ENCODE measurements at places on chromosomes 7 and 10.
A peak's percentile ranks its signal among the peaks of the same experiment; 100 is the strongest.

- DNase-seq, result no peak
Observed at GRCh38 chr10:48288661-48289060, 14.2 kb upstream of the FRMPD2 start.

DNA sequence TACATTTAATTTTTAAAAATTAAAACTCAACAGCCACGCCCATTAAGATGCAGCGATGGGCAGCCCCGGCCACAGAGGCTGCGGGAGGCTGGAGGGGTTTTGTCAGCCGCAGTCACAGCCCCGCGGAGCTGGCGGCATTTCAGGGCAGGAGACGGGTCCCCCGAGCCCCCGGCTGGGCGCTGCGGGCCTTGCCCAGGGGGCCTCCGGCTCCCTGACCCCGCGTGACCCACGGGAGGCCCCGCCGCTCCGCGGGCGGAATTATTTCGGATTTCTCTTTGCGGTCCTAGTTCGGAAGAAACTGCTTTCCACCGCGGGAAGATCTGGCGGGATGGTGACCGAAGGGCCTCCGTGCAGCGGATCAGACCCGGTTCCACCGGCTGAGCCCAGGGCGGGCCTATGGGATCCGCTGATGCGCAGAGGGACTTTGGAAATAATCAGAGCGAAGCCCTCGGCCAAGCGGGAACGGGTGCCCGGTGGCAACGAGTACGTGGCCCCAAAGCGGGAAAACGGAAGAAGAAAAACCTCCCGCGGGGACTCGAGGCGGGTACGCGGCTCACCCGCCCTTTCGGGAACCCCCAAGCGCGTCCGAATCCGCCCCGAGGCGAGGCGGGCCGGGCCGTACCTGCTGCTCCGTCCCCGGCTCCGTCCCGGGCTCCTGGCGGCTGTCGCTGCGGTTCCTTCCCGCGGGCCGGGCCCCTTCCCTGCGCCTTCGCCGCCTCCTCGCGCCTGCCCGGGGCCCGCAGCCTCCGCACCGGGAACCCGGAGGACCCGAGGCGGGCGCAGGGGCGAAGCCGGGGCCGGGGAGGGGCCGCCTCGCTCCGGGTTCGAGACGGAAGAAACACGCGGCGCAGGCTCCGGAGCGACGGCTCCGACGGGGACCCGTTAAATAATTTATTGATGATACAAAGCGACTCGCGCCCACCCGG is 1.7 kb downstream of the NKX6-2 start:
- DNase-seq, result no peak

DNA sequence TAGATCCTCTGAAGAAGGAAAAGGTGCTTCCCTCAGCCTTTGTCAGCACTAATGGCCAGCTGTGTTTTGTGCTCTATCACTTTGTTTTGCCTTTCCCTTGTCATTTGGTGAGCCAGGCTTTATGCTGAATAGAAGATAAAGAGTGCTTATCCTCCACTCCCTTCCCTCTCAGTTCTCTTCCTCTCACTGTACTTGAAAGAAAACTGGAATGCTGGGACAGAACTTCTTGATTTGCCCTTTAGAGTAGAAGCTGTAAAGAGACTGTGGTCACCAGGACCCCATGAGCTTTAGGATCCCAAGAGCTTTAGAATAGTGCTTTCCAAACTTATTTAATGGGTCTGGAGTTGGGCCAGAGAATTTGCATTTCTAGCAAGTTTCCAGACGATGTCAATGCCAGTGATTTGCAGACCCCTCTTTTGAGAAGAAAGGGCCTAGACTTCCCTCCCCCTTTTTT is 81.4 kb downstream of the LRRC4 start:
- no peak for DNase-seq

DNA sequence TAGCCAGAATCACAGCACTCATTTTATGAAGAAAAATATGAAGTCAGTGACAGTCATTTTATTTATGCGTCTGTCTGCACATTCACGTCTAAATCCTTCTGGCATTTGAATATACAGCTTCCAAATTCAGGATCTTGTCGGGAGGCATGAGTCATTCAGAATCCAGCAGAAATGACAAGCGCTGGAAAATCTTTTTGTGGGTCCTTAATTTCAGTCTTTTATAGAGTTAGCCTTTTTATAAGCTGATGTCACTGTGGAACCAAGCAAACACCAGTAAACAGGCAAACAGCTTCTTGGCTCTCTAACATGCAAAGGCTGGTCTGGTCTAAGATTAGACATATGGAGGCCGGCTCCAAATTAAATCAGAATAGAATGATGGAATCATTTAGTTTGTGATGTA is 388.2 kb upstream of the TEX47 start:
- DNase-seq, result no peak

GRCh38 chr7:32670110-32671025 is 175.1 kb downstream of the AVL9 start:
- DNase-seq, result peak; percentile 97

- no peak for DNase-seq
Observed at GRCh38 chr7:107037717-107038603, 6.5 kb upstream of the PRKAR2B start.

- no peak for DNase-seq
Observed at GRCh38 chr7:74395745-74396311, 57.9 kb upstream of the GTF2IRD1 start.

- no peak for DNase-seq
Observed at GRCh38 chr7:44615149-44615611, 8.8 kb downstream of the OGDH start.

- DNase-seq, result no peak
Observed at GRCh38 chr7:16034353-16034752, 347.9 kb upstream of the MEOX2 start.

DNA sequence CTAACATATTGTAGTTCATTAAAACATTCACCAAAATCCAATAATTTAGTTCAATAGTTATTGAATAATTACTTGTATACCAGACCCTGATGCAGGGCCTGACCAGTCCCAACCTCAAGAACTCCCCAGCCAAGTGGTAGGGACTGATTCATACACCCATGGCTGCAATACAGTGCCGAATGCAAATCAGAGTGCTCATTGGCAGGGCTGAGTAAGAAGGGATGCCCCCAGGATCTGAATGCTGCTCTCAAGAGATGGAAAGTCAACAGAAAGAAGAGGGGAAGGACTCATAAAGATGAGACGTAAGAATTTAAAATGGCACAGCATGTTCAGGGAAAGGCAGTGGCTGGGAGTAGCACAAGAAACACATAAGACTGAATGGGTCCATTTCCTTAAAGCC is 29.9 kb downstream of the ZNF438 start:
- DNase-seq, result no peak

DNA sequence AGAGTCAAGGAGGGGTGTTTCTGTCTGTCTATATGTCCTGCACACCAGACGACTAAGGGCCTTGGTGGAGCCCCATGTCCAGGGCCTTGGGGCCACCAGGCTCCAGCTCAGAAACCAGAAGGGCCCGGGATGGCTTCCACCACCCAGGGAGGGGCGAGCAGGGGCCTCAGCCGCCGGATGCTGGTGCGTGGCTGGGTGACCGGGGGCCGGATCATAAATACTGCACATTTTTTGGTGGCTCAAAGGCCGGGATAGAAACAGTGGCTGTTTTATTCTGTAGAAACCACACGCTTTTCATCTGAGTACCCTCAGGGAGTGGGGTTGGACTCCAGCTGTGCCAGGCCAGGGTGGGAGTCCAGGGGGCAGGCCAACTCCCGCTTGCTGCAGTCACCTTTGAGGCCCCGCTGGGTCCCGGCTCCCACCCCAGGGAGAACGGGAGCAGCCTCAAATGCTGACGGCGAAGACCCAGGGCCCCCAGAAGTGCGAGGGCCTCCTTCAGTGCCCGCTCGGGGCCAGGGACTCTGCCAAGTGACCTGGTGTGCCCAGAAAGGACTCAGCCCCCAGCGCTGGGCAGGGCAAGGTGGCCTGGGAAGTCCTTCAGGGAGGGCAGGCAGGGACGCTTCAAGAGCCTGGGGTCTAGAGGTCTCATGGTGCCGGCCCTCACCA is 28.2 kb downstream of the PDGFA start:
- DNase-seq, result no peak

- DNase-seq, result peak; percentile 61
Observed at GRCh38 chr7:107528461-107528860, 35.3 kb downstream of the COG5 start.

DNA sequence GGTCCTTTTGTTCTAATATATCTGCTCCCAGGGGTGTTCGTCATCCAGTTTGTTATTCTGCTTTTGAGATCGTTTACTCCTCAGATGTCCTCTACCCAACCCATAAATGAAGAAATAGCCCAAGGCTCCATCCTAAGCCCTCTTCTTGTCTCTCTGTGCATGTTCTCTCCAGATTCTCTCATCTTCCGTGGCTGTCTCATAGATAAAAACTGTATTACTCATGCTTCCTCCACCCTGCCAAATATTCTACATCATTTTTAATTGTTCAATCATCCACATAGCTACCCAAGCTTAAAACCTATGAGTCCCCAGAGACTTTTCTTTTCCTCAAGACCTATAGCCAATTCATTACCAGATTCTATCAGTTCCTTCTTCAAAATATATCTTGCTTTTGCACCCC is 44.9 kb downstream of the CAV1 start:
- DNase-seq, result peak; percentile 65

- no peak for DNase-seq
Observed at GRCh38 chr7:109890622-109891021, 1200.3 kb upstream of the LRRN3 start.

- DNase-seq, result no peak
Observed at GRCh38 chr10:2895594-2896196, 171.7 kb upstream of the PFKP start.

DNA sequence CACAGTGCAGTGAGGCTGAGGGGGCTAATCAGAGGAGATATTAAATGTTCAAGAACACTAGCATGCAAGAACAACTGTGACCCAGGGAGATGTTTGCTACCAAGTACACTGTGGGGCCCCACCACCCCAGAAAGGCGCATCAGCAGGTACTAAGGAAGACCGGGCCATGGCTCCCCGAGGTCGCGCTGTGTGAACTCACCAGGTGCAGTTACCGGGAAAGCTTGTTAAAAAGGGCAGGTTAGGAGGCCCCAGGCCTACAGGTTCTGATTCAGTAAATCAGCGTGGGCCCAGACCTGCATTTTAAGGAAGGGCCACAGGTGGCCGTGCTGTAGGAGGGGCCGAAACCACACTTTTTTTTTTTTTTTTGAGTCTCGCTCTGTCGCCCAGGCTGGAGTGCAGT is 54.6 kb downstream of the TMEM209 start:
- DNase-seq, result no peak

DNA sequence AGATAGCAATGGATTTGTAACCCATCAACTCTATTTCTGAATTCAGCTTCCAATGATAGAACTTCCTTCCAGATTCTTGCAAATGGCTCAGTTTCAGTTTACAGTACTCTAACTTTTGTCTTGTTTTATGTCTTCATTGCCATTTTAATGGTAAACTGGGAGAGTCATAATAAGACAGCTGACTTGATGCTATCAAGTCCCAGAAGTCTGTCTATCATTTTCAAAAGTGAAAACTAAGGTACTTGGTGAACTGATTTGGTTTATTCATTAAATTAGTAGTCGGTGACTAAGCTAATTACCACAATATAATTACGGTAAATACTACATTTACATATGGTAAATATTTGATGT is 25.0 kb downstream of the RTKN2 start:
- DNase-seq, result no peak

- DNase-seq, result peak; percentile 79
Observed at GRCh38 chr7:156640949-156641485, 443 bp downstream of the RNF32 start.

DNA sequence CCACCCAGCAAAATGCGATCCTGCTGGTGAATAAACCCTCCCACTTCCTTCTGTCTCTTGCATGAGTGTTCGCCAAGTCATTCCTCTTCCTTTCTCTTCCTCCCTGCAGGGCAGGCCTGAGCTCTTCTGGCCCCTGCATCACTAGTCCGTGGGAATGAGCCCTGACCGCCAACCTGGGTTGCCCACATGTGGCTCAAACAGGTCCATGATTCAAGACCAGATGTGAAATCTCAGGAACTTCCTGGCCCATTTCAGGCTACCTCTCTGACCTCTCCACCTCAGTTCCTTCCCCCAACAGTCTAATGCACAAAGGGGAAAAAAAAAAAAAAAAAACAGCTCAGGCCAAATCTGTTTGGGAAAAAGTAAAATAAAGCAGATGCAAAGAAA is 5.4 kb upstream of the YWHAG start:
- peak; percentile 56 for DNase-seq

All from ACHN (cell line).